Stimulated activated CD8-positive, alpha-beta memory T cell treated with anti-CD3 and anti-CD28 coated beads, Interleukin-7, amount 100 ng/mL, for 24 hours (primary cell): ENCODE measurements at places on chromosomes 16 and 17.

DNA sequence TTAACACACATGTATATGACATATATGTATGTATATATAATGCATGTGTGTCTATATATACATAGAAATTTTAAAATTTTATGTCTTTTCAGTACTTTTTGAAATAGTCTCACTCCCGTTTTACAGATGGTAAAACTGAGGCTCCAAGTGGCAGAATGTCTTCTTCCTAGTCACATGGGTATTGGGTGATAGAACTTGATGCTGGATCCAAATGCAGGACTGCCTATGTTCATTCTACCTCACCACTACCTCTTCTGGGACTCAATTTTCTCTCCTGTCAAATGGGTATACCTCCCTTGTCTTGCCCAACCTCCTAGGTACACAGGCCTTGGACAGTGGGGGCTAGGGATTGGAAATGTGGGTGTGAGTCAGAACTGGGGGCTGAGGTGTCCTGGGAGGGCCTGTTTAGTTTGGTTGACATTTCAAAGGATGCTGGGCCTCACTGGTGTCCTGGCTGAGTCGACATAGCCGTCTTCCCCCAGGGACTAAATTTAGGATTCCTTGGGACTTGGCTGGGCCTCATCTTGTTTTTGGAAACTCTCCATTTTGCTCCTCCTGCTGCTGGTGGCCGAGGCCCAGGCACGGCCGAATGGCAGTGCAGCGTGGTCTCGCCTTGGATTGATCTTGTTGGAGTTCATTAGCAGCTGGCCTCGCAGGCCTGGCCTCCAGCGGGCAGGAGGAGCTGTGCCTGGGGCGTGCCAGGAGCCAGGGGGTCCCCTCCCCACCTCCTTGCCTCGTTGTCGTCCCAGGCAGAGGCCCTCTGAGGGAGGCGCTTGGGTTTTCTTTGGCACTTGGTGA lies 25.9 kb downstream of the NKD1 start:
- no peak for DNase-seq

GRCh38 chr17:70446446-70446845 lies 277.1 kb downstream of the KCNJ2 start:
- DNase-seq: no peak

- DNase-seq: no peak
Measured at GRCh38 chr16:12661656-12662172, 142.0 kb downstream of the CPPED1 start.

DNA sequence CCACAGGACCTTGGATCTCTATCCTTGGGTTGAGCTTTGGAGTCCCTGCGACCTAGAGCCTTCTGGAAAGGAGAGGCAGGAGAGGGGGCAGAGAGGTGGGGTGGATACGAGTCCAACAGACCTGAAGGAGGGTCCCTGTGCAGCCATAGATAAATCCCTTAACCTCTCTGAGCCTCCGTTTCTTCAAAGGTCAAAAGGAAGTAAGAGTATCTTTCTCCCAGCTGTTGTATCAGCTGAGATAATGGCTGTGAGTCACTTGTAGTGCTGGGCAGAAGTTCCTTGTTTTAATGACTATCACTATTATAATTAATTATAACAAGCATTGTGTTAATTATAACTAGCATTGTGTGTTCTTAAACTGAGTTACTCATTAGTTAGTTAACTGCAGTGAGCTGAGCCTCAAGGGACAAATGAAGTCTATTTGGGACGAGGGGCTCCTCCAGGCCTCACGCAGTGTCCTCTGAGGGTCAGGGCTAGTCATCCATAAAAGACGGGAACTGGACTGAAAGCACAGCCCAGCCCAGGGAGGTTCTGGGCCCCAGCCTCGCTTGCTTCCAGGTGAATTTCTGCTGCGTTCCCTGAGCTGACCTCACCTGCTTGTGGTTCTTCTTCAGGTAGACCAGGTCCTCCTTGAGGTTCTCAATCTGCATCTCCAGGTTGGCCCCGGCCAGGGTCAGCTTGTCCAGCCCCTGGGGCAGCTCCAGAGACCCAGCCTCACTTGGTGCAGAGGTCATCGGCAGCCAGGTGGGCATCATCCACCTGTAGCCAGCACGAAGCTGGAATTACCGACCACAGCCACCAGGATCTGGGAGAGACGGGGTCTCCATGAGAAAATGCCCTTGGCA lies 5.7 kb upstream of the KRT17 start:
- no peak for DNase-seq

GRCh38 chr16:81784072-81784795 lies 5.1 kb downstream of the PLCG2 start:
- no peak for DNase-seq

- no peak for DNase-seq
Measured at GRCh38 chr16:2388875-2389433, 40.3 kb upstream of the CCNF start.

DNA sequence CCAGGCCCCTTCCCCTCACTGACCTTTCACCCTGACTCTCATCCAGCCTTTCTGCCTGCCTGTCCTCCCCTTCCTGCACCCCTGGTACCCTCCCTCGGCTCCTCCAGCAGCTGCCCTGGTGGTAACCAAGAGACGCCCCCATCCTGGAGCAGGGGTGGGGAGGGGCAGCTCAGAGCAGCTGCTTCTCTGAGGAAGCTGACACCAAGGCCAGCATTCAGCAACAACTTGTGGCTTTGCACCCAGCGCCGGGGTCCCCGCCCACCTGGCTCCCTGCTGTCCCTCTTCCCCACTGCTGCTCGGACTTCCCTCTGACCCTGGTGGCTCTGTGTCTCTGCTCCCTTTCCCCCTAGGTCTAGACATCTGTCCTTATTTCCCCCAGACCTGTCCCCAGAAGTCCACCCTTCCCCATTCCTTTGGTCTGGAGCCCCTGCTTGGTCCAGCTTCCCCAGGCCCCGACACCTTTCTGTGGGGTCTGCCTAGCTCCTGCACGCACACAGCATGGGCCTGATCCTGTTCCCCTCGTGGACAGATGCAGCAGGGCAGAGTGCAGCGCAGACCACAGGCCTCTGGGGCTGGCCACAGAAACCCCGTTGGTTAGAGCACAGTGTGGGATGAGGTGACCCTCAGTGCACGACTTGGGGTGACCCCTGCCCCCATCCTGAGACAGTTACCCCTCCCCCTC lies 1.2 kb upstream of the ATP2A1 start:
- DNase-seq: no peak

- no peak for DNase-seq
Measured at GRCh38 chr16:30808146-30808545, 21.1 kb upstream of the ZNF629 start.

- DNase-seq: no peak
Measured at GRCh38 chr17:72430611-72431432, 310.0 kb downstream of the SOX9 start.

- no peak for DNase-seq
Measured at GRCh38 chr16:69328854-69329316, 1.5 kb downstream of the PDF start.

DNA sequence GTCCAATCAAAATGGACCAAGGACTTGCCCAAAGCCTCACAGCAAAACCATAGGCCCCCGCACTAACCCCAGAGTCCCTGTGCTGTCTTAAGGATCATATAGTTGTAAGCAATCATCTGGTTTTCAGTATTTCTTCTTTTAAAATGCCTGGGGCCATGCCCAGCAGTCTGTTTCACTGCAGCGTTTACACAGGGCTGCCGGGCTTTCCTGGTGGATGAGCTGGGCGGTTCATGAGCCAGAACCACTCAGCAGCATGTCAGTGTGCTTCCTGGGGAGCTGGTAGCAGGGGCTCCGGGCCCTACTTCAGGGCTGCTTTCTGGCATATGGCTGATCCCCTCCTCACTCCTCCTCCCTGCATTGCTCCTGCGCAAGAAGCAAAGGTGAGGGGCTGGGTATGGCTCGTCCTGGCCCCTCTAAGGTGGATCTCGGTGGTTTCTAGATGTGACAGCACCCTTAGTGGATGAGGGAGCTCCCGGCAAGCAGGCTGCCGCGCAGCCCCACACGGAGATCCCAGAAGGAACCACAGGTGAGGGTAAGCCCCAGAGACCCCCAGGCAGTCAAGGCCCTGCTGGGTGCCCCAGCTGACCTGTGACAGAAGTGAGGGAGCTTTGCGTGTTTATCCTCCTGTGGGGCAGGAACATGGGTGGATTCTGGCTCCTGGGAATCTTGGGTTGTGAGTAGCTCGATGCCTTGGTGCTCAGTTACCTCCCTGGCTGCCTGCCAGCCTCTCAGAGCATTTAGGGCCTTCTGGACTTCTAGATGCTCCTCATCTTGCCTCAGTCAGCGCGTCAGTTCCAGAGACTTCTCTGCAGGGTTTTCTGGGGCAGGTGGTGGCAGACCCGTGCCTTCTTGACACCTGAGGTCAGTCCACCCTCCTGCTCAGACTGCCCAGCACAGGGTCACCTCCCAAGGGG lies 24.8 kb upstream of the STH start:
- DNase-seq: no peak

GRCh38 chr17:76014100-76014924 lies 12.8 kb downstream of the EVPL start:
- DNase-seq: peak; percentile 46

DNA sequence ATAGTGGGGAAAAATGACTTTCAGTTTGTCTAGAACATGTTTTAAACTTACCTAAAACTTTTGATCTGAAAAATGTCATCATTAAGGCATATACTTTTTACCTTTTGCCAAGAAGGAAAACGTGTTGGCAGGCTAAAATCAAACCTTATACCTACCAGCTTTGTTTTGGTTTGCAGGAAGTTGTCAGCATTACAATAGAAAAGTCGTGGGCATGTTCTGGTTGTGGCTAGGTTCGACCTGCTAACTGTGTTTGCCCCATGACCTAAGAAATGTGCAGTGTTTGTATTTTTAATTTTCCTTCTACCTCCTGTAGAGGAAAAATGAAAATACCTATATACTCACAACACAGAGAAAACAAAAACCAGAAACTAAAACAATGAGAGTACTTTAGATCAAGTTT lies 13.0 kb downstream of the SKAP1 start:
- no peak for DNase-seq

- DNase-seq: no peak
Measured at GRCh38 chr16:65499566-65499965, 377.7 kb upstream of the CDH11 start.

DNA sequence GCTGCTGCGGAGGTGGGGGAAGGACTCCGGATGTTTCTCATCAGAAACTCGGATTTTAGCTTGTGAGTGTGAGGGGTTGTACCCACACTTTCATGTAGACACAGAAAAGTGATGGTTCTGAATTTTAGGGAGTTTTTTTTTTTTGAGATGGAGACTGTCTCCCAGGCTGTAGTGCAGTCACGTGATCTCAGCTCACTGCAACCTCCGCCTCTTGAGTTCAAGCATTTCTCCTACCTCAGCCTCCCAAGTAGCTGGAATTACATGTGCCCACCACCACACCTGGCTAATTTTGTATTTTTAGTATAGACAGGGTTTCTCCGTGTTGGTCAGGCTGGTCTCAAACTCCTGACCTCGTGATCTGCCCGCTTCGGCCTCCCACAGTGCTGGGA lies 22.4 kb upstream of the GNG13 start:
- DNase-seq: no peak

DNA sequence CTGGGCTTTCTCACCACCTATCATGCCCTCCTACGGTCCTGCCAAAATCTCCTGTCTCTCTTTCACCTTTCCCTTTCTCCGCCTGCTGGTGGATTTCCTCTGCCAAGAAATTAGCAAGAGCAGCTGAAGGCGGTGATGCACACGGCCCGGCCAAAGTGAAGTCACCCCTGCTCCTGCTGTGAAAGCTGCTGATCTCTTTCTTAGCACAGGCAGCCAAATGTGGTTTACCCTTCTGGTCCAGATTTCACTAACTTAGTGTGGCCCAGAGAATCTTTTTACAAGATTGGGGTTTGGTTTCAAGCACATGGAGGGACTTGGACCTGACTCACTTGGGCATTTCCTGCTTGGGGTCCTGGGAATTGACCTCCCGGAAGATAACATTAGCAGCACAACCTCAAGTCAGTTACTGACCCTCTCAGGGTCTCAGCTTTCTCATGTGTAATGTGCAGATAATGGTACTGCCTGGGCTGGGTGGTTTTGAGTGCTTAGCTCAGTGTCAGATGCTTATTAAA lies 155.7 kb downstream of the SOCS1 start:
- no peak for DNase-seq

DNA sequence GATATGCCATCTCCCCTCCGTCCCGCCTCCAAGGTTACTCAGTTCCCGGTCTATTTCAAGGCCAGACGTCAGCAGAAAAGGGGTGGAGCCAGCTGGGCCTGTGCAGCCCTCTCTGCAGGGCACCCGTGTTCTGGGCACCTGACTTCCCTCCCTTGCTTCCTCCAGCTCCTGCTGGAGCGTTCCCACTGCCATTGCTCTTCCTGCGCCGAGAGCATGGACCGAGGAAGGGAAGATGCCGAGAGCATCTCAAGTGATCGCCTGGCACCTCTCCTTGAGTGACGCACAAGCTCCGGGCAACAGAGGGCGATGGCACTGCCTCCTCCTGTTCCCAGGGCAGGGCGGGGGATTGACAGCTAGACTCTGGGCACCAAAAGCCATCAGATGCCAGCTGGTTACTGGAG lies 29.4 kb upstream of the NAT9 start:
- no peak for DNase-seq

DNA sequence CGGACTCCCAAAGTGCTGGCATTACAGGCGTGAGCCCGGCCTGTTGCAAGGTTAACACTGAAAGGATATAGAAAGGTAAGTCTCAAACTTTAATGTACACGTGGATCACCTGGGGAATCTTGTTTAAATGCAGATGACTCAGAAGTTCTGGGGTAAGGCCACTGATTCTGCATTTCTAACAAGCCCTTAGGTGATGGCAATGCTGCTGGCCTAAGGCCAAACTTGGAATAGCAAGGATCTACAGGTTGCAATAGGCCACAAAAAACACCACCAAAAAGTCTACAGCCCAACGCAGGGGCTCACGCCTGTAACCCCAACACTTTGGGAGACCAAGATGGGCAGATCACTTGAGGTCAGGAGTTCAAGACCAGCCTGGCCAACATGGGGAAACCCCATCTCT lies 4.2 kb downstream of the CMTM4 start:
- no peak for DNase-seq
